Activated CD8-positive, alpha-beta memory T cell treated with anti-CD3 and anti-CD28 coated beads, Interleukin-2, amount 50 U/mL, for 48 hours (primary cell): ENCODE measurements at places on chromosomes 2 and 18.

GRCh38 chr2:226114436-226114835 is 685.2 kb downstream of the IRS1 start:
- DNase-seq: no peak

- no peak for DNase-seq
Measured at GRCh38 chr2:144330951-144331673, 188.8 kb downstream of the ZEB2 start.

DNA sequence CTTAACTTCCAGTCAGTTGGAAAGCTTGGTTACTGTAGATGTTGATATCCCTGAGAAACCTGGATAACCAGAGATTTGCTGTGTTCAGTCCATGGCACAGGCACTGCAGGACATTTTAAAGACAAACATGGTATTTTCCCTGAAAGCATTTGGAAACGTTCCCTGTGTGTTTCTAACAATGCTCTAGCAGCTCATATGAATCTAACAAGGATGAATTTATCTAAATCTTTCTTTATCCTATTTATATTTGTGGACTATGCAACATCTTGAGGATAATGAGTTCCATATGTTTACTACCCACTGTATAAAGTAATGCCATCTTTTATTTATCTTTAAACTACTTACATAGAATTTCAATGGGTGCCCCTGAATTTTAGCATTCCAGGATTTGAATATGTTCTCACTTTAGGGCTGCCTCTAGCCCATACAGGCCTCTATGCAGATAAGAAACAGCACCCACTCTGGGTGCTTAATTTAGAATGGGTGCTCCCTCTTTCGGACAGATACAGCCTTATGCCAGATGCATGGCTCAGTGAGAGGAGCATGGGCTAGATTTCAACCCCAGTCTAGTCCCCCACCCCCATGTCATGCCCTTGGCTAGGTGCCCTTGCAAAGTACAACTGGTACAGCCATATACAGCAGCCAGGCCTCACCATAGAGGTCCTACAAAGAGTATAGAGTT is 50.6 kb upstream of the NEMP2 start:
- DNase-seq: no peak

GRCh38 chr2:77443076-77443475 is 79.1 kb downstream of the LRRTM4 start:
- no peak for DNase-seq

DNA sequence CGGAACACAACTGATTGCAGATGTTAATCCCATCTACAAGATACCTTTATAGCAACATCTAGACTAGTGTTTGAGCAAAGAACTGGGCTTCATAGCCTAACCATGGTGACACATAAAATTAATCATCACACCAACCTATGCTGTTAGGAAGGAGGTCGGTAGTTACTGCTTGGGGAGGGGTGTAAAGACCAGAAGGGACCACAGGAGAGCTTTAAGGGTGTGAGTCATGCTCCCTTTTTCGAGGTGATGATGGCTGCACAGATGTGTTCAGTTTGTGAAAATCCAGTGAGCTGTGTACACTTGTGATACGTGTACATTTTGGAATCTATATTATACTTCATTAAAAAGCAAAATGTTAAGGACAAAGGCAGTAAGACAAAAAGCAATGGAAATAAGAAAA is 4.6 kb upstream of the SEH1L start:
- no peak for DNase-seq

DNA sequence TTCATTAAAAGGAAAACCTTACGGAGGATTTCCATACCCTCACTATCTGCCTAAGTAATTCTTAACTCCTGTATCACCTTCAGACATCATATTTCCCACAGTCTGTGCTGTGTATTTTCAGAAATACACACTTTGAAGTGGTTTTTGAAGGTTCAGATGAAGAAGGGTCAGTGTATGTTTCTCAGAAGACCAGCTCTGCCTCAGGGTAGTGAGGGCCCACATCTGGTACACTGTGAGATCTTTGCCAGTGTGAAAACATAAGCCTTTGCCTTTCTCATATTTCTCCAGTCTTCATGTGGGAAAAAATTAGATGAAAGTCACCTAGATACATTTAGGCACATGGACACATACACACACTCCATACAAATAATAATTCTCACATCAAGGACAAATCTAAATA is 408.4 kb downstream of the RIT2 start:
- DNase-seq: no peak

- no peak for DNase-seq
Measured at GRCh38 chr2:176819306-176819705, 393.3 kb upstream of the HNRNPA3 start.

GRCh38 chr2:241659150-241659739 is 21.8 kb downstream of the ATG4B start:
- no peak for DNase-seq

DNA sequence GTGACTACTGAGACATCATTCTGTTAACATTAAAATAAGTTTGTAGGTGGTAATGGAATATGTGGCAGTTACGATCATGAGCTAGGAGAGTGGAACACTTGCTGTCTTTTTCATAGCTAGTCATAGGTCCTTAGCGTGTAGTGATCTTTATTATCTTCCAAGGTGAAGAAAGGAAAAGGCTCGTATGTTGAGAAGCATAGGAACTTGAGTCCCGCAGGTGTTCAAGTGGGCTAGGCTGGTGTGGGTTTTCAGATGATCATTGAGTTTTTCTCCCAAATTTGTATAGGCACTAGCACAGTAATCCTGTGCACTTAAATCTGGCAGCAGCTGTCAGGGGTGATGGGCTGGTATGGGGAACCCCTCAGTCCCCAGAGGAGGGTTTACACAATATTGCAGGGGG is 10.9 kb downstream of the SLC20A1 start:
- DNase-seq: no peak

DNA sequence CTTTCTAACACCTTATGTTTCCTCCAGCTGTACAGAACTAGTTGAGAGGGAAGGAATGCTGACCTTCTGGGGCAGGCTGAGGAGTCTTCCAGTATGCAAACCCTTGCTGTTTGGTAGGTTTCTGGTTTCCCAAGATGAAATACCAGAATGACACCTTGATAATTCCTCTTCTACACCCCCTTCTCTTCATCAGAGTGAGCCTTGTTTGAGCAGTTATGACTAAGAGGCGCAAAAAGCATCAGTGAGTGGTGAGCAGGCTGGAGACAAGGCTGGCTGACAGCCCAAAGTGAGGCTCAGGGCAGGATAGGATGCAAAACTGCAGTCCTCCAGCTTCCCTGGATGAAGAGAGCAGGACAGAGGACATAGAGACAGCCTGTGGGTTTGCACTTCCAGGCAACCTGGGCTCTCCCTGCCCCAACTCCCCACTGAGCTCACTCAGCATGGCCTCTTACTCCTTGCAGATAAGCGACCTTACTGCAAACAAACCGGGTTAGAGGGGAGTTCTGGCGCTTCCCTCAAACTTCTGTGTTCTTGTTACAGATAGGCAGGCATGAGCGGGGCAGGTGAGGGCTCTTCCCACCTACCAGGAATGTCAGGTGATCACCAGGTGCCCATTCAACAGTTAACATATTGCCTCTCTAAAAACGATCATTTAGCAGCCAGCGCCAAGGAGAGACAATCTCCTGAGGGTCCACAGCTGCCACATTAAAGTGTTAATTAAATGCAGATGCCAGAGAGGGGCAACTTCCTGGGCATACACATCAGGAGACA is 5.4 kb downstream of the MPPE1 start:
- DNase-seq: no peak

DNA sequence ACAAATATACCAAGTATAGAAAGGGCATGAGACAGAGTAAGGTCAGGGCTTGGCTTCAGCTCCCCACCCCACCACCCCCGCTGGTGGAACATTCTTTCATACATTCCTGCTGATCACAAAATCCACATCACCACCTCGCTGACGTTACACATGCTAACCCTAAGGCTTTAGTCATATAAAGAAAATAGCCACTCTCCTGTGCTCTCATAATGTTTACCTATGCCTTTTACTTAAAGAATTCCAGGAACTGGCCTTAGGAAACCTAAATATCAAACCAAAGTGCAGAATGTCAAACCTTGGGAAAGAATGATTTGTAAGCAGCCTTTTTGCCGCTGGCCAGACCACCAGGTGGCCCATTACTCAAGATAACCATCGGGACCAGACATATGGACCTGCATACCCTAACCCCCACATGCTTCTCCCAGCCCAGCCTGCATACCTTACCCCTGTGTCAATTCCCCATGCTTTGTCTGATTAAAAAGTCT is 136.3 kb upstream of the SLC39A10 start:
- no peak for DNase-seq

DNA sequence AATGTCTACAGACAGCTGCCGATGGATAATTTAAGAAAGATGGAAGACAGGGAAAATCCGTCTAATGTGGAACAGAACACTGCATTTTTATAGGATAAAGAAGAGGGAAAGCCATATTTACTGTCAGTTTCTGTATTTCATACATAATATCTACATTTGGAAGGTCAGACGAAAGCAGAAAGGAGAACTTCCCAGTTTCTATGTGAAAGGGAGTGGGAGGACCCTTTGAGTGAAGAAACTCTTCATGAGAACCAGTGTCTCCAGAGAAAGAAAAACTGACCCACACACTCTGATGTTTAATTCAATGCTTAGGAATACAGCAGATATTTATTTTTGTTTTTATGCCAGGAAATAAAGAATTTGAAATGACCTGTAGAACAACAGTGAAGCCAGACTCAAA is 127.2 kb downstream of the CALCRL start:
- DNase-seq: no peak

GRCh38 chr2:30705711-30706533 is 101.3 kb downstream of the CAPN13 start:
- peak; percentile 38 for DNase-seq

- DNase-seq: no peak
Measured at GRCh38 chr2:27667446-27667845, 3.8 kb downstream of the SLC4A1AP start.

GRCh38 chr2:142840436-142840835 is 37.0 kb upstream of the KYNU start:
- no peak for DNase-seq

DNA sequence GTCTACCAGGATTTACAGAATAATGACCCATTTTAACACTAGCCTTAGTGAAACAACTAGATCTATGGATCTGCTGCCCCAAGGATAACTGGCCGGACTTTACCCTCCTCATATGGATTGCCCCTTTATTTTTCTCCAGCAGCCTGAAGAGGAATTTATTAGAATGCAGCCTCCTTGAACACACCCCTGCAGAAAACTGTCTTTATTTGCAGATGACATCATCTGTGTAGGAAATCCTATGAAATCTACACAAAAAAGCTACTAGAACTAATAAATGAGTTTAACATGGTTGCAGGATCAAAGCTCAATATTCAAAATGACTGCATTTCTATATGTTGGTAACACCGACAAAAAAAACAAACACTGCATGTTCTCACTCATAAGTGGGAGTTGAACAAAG is 29.6 kb downstream of the LBH start:
- DNase-seq: no peak

DNA sequence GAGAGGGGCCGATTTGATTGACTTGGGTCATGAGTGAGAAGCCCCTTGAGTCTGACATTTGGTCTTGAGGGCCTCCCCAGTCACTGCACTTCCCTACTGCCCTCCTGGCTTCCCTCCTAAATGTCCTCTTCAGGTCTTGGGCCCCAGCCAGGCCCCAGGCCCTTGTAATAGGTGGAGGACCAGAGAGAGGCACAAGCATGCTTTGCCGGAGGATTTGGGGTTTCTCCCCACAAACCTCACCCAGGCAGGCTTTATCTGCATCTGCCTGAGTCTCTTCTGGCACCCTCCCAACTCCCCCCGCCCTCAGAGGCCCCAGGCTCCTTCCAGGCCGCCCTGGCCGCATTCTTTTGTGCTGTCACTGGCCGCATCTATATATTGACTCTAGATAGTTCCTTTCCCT is 270.7 kb downstream of the HAUS1 start:
- no peak for DNase-seq

GRCh38 chr2:236178890-236179235 is 10.7 kb upstream of the GBX2 start:
- DNase-seq: no peak

DNA sequence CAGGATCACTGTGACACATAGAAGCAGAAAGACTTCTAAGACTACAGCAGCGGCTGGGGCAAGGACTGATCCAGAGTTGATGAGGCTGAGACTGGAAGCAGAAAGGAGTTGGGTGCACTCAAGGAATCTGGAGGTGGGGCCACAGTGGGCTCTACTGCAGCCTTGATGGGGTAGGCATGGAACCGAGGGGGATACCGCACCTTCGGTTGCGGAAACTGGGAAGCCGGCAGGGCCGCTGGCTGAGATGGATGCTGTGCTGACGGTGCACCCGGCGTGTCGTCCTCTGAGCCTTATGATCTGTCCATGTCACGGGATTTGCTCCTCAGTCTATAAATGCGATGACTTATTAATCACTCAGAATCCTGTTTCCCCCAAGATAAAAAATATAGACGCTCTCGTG is 473.5 kb upstream of the MYT1L start:
- no peak for DNase-seq

DNA sequence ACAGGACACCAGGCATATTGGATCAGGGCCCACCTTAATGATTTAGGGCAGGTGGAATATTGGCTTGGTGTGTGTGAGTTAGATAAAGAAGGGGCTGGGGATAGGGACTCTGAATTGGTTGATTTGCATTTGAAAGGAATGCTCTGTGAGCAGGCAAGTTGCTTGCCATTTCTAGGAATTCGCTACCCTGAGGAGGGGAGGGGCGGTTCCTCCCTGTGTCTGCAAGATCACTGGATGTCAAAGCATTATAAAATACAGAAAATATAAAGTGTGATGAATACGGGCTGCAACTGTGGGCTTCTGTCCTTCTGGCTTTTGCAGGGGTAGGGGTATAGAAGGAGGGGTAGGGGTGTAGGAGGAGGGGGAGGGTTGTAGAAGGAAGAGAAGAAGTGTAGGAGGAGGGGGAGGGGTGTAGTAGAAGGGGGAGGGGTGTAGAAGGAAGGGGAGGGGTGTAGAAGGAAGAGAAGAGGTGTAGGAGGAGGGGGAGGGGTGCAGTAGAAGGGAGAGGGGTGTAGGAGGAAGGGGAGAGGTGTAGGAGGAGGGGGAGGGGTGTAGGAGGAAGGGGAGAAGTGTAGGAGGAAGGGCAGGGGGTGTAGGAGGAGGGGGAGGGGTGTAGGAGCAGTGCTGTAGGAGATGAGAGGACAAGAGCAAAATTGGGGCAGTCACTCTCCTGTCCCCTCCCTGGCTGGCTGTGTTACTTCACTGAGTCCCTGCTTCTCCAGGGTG is 238.0 kb upstream of the COPS8 start:
- no peak for DNase-seq

DNA sequence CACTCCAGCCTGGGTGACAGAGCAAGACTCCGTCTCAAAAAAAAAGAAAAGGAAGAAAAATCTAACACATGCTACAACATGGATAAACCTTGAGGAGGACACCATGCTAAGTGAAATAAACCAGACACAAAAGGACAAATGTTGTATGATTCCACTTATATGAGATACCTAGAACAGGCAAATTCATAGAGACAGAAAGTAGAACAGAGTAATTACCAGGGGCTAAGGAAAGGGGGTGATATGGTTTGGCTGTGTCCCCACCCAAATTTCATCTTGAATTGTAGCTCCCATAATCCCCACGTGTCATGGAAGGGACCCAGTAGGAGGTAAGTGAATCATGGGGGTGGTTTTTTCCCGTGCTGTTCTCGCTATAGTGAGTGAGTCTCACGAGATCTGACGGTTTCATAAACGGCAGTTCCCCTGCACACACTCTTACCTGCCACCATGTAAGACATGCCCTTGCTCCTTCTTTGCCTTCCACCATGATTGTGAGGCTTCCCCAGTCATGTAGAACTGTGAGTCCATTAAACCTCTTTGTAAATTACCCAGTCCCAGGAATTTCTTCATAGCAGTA is 91.4 kb upstream of the CABLES1 start:
- no peak for DNase-seq

GRCh38 chr2:196809260-196809659 is at the start of gene C2orf66:
C2orf66 (minus strand) TSS chr2:196809355; CDS start chr2:196809336, 19 bp downstream.
- no peak for DNase-seq

GRCh38 chr18:8424917-8425725 is 184.1 kb upstream of the RAB12 start:
- DNase-seq: no peak
